MV-4-11 (cell line): ENCODE measurements at places on chromosomes 16 and 17.

DNA sequence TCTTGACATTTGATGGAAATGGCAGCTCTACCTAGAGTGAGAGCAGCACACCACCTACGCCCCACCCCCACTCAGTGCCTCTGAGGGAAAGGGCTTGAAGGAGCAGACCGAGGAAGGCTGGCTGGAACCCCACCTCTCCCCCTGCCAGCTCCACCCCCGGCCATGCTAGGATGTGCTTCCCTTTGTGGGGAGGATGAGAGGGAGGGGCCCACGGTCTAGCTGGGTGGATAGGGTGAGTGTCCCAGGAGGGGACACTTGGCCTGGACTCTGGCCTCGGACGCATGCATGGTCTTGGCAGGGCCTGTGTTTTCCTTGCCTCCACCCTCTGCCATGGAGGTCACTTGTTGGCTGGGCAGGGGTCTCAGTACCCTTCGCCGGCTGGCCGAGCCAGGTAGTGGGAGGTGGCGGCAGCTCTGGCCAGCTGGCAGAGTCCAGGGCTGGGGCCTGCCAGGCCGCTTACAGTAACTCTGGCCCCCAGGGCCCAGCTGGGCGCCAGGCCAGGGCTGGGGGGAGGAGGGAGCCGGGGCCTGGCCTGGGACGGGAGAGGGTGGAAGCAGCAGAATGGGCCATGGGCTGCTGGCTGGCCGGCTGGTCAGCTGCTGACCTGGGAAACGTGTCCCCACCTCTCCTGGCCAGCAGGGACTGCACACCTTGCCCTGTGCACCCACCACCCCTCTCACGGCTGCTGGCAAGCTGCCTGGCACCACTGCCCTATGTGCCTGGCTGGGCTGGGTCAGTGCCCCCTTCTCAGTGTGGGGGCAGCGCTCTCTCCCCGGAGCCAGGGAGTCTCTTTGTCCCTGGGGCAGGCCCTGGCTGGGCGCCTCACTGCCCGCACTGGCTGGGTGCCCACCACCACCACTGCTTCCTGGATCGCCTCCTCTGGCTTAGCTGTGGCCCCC is 23.0 kb downstream of the RARA start:
- no peak for DNase-seq

- DNase-seq = no peak
These were observed 102.9 kb downstream of the TMEM132E start for GRCh38 chr17:34682305-34682704.

- DNase-seq = peak; percentile 30
These were observed 14.1 kb downstream of the SLC7A6OS start for GRCh38 chr16:68296693-68297092.

DNA sequence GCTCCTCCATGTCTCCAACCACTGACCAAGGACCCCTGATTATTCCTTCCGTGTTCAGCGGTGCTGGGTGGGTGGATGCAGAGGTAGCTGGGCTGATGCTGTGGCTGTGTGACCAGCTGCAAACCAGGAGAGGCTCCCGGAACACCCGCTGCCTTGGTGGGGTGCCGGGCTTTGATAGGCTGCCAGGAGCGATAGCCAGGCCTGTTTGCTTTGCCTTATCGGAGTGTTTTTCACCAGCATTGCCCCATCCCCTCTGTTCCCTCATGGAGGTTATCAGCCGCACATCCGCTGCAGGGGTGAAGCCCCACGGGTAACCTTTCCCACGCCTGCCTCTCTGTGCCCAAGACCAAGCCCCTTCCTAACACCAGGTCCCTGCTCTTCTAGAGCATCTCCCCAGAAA is 354.3 kb downstream of the C16orf95 start:
- no peak for DNase-seq

DNA sequence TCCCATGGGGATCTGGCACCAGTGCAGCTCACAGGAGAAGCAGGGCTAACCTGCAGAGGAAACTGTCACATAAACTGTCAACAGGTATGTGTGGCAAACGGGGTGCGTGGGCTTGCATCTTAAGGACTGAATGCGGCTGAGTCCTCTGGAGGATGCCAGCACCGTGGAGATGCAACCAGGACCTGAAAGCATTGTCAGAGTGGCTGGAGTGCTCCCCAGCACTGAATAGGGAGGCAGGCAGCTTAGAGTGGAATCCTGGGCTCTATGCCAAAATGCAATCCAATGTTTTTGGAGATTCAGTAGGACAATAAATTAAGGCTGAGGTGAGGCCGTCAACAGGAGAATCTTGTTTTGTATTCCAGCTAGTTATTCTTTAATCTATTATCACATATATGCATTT is 21.3 kb upstream of the SALL1 start:
- DNase-seq = no peak

- no peak for DNase-seq
These were observed 64.8 kb upstream of the MRC2 start for GRCh38 chr17:62562656-62563055.

GRCh38 chr17:73600103-73600871 is 44.0 kb downstream of the SDK2 start:
- no peak for DNase-seq

- peak; percentile 9 for DNase-seq
These were observed 26.8 kb upstream of the TMEM220 start for GRCh38 chr17:10756619-10757018.

DNA sequence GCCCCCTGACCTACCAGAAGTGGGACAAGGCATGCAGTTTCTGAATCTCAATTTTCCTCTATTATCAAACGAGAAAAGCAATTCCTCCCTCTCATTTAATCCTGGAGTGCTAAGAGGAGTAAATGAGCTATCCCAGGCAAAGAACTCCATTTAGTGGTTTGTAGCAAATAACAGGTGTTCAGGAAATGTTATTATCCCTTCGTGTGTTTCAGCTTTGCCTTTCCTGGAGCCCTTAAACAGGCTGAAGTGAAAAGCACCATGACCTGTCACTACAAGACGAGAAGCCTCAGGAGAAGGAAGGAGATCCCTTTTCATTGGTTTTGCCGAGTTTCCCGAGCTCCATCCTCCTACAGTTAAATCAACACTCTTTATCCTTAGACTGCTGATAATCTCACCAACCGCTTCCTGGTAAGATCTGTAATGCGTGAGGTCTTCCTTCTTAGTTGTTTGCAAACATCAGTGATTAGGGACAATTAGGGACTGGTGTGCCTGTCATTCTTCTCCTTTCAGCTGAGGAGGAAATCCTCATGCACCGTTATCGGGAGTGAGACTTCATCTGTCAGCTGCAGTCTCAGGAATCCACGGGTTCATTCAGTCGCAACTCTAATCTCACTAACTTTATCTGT is 30.8 kb upstream of the MYOCD start:
- DNase-seq = no peak
